ENCODE measurements at places on chromosomes 3 and 15. TPM values are rescaled to one million over a fixed set of nuclear protein-coding genes. Genes with fewer than 3 reads are reported as not detected.

Gene ZBED2
- total RNA-seq, result not detected

Gene GOLGA6L10
- under 0.01 TPM for total RNA-seq

Gene GNAT1
- total RNA-seq, result not detected

Gene XYLB
- 6.1 TPM for total RNA-seq

Gene RNU6-1
- not detected for total RNA-seq
